ENCODE measurements at places on chromosomes 12 and 14.

GRCh38 chr14:77012193-77012765 is 16.2 kb downstream of the IRF2BPL start:
- no peak for DNase-seq

GRCh38 chr14:24351517-24351916 is 11.7 kb upstream of the RIPK3 start:
- no peak for DNase-seq

- no peak for DNase-seq
Measured at GRCh38 chr14:68694516-68695235, 98.2 kb downstream of the ZFP36L1 start.

- DNase-seq: no peak
Measured at GRCh38 chr12:99495799-99496198, 151.8 kb upstream of the GARIN6 start.

DNA sequence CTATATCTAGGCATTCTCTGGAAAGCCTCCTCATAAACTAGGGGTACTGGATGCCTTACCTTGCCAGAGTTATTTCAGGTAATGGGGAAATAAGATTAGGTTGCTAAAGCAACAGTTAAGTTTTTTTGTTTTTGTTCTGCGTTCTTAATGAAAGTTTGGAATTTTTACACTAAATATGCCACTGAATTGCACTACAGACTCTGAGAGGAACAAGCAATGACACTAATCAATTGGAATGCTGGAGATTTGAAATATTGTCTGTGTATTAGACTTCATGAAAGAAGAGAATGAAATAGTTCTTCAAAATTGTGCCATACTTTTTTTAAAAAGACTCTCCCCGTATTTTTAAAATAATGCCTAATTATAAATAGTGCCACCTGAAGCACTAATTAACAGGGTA is 287.8 kb downstream of the NAV3 start:
- no peak for DNase-seq

DNA sequence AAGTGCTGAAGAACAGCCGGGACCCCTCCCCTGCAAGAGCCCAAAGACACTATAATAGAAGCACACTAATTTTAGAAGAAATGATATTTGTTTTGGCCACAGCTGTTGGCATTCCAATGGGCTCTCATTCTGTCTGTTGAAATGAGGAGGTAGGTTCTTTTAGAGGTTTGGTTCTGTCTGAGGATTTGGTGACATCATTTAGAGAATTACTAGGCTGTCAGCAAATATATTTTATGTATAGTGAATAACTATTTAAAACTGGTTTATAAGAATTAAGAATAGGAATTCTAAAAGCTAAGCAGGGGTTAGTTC is 200.7 kb upstream of the SLC38A2 start:
- no peak for DNase-seq

- DNase-seq: no peak
Measured at GRCh38 chr12:98416845-98417244, 98.5 kb upstream of the TMPO start.

- DNase-seq: no peak
Measured at GRCh38 chr12:27524839-27525753, 1.1 kb downstream of the PPFIBP1 start.

- no peak for DNase-seq
Measured at GRCh38 chr14:35987731-35988130, 161.6 kb downstream of the BRMS1L start.
